Anterior cingulate cortex (tissue), 58 donors: ENCODE measurements at places on chromosomes 5 and 9.

GRCh38 chr9:74570879-74571512 lies 73.9 kb downstream of the RORB start:
- DNase-seq: peak; percentile 19

GRCh38 chr5:65555287-65555686 lies 7.7 kb downstream of the CENPK start:
- no peak for DNase-seq

DNA sequence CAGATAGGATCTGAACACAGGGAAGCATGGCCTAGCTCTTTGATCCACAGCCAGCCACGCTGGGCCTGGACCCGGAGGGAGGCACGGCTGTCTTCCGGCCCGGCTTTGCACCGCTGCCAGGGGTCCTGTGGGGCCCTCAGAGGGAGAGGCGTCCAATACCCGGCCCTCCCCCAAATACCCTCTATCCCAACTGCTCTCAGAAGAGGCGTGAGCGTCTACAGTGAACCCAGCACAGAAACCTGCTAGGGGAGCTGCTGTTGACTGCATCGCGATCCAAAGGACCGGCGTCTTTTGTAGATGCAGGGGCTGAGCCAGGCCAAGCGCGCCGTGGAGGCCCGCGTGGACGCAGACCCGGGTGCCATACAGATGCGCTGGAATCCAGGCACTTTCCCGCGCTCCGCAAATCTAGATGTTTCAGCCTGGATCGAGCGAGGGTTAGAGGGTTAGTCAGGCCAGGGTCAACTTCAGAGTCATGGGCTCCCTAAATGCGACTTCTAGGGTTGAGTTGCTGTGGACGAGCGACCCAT lies 1.1 kb upstream of the TCF7 start:
- DNase-seq: no peak

DNA sequence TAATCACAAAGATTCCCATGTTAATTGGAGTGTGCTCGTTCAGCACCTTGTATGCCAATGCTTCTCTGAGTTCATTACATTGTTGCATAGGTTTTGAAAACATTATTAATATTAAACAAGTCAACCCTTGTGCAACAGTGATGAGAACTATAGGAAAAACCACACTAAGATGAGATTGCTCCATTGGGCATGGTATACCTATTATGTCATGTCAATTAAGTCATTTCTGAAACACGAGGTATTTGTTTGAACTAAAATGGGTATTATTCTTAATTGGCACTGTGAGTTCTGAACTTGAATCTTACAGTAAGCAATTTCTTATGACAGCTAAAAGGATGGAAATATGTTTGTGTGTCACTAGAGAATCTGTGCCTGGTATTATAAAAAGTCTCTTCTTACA lies 447.7 kb downstream of the EFNA5 start:
- no peak for DNase-seq

DNA sequence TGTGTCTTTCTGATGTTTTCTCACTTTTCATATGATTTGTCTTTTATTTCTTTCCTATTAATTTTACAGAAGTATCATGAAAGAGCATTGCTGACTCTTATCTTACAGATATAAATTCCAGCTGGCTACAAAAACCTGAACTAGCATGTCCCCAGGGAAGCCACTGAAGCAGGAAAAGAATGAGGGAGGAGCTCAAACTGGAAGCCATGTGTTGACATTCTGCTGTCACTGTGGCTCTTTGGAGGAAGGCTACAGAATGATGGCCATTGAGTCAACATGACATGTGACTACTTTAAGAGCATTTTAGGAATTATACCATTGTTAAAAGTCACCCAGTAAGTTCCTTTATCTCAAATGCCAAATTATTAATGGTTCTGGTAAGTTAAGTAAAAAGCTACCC lies 638.3 kb upstream of the DMAC1 start:
- no peak for DNase-seq

DNA sequence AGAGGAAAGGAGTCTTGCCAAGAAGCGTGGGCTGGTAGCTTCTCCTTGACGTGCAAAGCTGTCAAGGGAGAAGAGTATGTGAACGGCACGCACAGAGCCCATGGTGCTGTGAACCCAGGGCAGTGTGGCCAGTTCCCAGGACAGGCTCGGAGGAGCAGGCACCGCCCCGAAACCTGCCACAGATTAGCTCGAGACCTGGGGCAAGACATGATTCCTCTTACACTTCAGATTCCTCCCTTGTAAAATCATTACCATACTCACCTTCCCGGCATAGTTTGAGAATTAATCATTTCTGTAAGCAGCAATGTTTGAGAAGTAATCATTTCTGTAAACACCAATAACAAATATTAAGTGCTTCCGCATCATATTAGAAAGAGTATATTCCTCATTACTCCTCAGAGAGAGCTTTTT lies 19.9 kb downstream of the GOLM1 start:
- no peak for DNase-seq

DNA sequence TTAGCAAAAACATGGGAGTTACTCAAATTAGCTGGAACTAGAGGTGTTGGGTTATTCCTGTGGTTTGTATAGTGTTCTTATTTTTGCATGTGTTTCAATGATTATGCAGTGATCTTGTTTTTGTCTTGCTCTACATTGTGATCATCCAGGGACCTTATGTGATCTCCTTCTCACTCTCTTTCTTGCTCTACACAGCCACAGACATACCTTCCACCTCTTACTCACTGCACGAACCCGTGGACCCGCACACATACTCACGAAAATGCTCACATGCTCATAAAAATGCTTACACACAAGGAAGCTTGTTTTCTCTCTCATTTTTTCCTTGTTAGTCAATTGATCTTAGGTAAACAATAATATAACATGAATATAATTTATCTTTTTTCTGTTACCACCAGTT lies 187.1 kb downstream of the KDM4C start:
- no peak for DNase-seq

DNA sequence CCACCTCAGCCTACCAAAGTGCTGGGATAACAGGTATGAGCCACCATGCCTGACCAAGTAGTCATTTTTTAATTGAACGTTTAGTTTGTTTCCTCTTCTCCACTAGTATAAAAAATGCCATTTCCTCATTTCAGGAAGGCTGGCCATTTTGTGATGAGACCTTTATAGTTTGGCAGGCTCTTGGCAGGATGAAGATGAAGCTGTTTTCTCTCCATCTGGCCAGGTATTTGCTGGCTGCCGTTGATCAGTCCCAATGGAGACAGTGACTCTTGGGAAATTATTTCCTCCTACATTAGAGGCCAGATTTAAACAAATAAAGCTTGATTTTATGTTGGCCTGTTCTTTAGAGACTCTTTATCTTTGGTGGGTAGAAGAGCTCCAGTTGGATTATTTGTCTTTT lies 199.0 kb downstream of the ARHGAP26 start:
- no peak for DNase-seq

GRCh38 chr5:64789457-64789856 lies 20.7 kb downstream of the CWC27 start:
- DNase-seq: no peak

- DNase-seq: no peak
Measured at GRCh38 chr9:378263-378662, 163.6 kb downstream of the DOCK8 start.

DNA sequence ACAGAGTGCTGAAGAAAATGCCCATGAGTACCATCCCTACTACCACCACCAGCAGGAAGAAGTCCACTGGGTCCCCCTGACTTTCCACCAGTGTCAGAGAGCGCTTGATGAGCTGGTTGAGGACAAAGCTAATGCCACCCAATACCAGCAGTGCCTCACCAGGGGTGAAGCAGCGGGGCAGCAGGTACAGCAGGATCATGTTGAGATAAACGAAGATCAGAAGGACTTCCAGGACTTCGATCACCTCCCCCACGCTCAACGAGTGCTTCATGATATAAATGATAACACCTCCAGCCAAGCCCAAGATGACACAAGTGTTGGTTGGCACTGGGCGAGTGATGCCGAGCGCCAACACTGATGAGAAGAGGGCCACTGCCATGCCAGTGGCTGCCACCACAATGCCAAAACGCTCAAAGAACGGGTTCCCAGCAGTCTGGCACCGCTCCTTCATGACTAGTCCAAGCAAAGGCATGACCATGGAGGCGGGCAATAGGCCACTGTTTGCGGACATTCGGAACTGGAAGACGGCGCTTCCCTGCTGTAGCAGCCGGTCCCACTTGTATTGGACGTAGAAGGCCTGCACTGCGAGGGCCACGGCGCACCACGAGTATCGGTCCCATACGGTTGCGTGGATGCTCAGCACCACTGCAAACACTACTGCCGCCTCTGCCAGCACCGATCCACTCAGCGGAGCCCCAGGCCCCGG lies 679 bp downstream of the DOLK start:
- no peak for DNase-seq

DNA sequence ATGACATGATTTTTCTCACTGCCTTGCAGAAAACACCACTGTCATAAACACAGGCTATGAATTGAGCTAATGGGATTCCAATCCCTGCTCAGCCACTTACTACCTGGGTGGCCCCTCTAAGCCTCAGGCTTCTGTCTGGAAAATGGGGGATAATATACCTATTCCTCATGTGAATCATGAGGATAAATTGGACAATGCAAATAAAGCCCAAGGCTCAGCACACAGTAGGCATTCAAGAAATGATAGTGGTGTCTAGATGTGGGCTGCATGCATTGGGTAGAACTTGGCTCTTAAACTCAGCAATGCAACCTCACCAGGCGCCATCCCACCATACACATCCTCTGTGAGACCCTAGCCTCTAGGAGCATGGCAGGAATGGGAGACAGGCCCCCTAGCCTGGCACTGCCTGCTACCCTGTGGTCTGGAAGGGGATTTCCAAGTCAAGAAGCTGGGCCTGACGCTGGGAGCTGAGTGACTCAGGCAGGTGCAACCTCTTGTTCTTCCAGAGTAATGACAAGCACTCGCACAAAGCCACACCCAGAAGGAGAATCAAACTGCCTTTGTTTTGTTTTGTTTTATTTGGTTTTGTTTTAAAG lies 2.3 kb upstream of the TNIP1 start:
- no peak for DNase-seq

DNA sequence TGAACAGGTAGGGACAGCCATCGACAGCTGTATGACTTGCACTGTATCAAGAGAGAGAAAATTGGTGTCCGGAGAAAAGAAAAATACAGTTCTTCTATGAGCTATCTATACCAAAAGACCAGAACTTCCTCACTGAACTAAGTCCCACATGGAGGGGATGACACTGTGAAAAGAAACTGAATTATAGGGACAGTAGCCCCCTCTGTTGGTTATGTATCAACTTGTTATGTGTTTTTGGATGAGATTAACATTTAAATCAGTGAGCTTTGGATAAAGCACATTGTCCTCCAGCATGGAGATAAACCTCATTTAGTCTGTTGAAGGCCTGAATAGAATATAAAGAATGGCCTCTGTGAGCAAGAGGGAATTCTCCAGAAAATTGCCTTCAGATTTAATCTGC lies 176.6 kb upstream of the SH3GL2 start:
- no peak for DNase-seq

- no peak for DNase-seq
Measured at GRCh38 chr9:136572828-136573625, 27.2 kb upstream of the NOTCH1 start.

DNA sequence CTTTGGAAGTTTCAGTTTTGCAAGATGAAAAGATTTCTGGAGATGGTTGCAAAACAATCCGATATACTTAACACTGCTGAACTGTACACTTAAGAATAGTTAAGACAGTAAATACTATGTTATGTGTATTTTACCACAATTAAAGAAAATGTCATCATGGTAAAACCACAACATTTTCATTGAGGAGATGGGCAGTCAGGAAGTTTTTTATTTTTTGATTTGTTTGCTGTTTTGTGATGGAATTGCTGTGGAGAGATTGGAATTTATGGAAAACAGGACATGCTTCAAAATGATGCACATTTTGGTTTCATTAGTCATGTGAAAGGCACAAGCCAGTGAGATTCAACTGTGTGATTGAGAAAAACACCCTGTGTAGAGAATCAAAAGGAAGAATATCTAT lies 90.5 kb upstream of the AGXT2 start:
- DNase-seq: no peak

- no peak for DNase-seq
Measured at GRCh38 chr5:124706729-124707361, 39.6 kb downstream of the ZNF608 start.

GRCh38 chr5:99191206-99191745 lies 262.5 kb upstream of the CHD1 start:
- no peak for DNase-seq

- DNase-seq: no peak
Measured at GRCh38 chr9:137176302-137177182, 4.7 kb upstream of the TMEM210 start.

DNA sequence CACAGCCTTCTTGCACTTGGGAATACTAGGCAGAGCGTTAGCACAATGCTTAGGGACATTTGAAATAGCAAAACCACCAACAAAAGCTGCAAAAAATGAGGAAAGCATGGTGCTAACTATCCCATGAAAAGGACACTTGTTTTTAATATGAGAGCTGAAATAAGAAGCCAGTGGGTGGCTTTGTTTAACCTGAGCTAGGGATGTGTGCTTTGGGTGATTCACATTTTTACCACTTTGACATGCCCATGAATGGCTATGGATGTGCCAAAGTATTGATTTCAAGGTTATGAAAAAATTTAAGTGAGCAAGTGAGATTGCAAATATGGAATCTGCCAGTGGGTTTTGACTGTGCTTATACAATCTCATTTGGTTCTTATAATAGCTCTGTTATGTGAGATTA lies 67.3 kb downstream of the DMRT2 start:
- no peak for DNase-seq

- no peak for DNase-seq
Measured at GRCh38 chr5:171483551-171484135, 64.2 kb downstream of the FGF18 start.

DNA sequence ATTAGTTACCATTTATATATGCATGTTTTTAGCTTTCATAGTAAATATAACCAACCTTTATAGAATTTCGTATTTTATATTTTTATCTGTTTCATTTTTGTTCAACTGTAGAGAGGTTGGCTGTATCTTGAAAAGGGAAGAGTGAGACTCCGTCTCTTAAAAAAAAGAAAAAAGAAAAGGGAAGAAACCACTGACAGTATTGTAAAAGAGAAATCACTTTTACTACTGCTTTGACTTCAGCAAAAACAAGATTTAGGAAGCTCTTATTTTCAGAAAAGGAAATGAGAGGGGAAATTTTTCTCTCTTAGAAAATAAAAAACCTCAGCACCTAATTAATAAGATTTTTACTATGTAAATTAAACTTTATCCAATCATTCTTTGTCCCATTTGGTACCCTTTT lies 14.4 kb downstream of the POLK start:
- no peak for DNase-seq

DNA sequence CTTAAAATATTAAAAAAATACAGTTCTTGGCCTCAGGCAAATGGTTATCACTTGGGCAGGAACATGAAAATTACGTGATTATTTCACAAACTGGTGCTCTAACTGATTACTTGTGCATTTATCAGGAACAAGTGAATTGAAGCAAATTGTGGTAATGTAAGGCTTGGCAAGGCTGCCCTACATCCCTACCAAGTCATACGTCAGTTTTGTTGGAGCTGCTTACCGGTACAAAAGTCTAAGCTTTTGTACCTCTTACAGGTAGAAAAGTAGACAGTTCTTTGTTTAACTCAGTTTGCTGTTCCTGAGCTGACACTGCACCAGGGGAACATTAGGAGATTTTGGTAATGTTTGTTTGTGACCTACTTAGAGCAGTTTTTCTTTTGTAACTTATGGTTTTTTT lies 2.2 kb downstream of the G3BP1 start:
- no peak for DNase-seq
